ENCODE measurements at places on chromosomes 11 and 22.
A peak's percentile ranks its signal among the peaks of the same experiment; 100 is the strongest.

GRCh38 chr11:1998861-1999260, 1.2 kb upstream of the H19 start:
- DNase-seq = no peak

GRCh38 chr11:62124186-62125113, 639 bp downstream of the INCENP start:
- peak; percentile 36 for DNase-seq

DNA sequence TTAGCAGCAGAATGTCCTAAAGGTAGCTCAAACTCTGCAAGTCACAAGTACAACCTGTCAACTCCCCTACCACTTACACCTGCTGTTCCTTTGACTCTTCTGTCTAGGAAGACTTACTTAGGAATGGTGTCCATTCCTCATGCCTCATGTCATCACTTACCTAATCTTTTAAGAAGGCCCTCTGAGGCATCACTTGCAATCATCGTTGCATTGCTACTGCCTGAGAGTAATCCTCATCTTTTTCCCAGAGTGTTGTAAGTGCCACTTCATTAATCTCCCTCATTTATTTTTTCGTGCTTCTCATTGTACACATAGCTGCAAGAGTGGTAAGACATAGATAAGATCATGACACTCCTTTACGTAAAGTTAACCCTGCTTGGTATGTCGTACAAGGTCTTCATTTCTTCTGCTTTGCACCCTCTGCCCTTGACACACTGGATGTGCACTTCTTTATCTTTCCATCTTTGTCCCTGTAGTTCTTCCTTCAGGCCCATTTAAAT, 54.6 kb downstream of the SFI1 start:
- DNase-seq = no peak

- DNase-seq = no peak
These were observed 45.6 kb downstream of the ZNF280B start for GRCh38 chr22:22462813-22463567.

GRCh38 chr11:2207212-2207611, 35.6 kb upstream of the TH start:
- no peak for DNase-seq

GRCh38 chr11:62139526-62140303, 15.9 kb downstream of the INCENP start:
- no peak for DNase-seq

- DNase-seq = no peak
These were observed 5.3 kb upstream of the MRGPRG start for GRCh38 chr11:3223932-3224381.

Measured in SW480 (cell line).